Astrocyte of the spinal cord (primary cell): ENCODE measurements at places on chromosomes 4 and X.

- DNase-seq = no peak
Observed at GRCh38 chrX:40154853-40155588, 57.3 kb upstream of the BCOR start.

GRCh38 chr4:44806071-44806470 is 79.7 kb upstream of the GNPDA2 start:
- no peak for DNase-seq

GRCh38 chr4:106583567-106583966 is 215.0 kb upstream of the GIMD1 start:
- peak; percentile 95 for DNase-seq

GRCh38 chr4:139633661-139634060 is 32.0 kb upstream of the MGST2 start:
- DNase-seq = no peak

DNA sequence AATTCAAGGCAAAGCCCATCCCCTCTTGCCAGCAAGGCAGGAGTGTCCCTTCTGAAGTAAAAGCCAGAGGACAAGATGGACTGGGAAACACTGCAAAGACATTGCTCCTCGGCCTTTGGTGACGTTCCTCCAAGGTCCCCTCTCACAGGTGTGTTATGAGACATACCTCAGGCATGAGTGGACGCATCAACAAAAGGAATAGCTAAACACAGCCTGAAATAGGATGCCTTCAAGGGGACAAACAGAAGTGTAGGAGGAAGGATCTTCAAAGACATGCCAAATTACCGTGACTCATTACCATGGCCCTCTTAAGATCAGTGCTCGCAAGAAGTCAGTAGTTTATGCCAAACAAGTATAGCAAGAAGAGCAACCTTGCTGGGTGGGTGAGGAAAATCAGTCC is 6.0 kb upstream of the IDS start:
- no peak for DNase-seq

- peak; percentile 62 for DNase-seq
Observed at GRCh38 chrX:74242050-74242449, 61.9 kb upstream of the ZCCHC13 start.

- DNase-seq = no peak
Observed at GRCh38 chrX:137545711-137546651, 19.9 kb upstream of the ZIC3 start.

- no peak for DNase-seq
Observed at GRCh38 chr4:160386846-160387245, 1284.0 kb downstream of the RAPGEF2 start.

DNA sequence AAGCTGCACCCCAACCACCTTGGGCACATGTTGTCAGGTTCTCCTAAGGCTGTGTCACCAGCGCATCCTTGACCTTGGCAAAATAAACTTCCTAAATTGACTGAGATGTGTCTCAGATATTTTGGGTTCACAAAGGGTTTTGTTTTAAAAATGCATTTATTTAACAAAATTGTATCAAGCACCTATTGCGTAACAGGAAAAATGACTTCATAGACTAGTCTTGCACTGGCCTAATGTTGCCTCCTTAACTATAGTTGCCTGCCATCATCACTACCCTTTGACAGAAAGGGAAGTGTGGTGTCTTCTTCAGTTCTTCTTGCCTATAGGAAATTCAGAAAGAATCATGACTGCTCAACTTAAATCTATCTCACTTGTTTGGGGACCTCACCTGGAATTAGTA is 374.2 kb downstream of the SH2D1A start:
- no peak for DNase-seq

DNA sequence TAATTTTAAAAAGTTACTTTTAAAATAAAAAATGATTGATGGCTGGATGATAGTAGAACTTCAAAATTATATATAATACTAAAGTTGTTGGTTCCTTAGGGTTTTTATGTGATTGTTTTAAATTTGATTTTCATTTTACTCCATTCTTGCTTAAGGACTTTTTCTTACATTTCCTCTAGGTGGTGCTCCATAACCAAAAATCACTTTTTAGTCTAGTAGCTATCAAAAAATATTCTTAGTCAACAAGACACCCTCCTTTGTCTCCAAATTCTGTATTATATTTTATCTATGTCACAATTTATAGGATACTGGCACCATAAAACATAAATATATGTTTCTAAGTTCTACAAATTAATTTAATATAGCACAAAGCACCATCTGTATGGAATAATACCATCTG is 67.2 kb upstream of the BRWD3 start:
- DNase-seq = peak; percentile 43

DNA sequence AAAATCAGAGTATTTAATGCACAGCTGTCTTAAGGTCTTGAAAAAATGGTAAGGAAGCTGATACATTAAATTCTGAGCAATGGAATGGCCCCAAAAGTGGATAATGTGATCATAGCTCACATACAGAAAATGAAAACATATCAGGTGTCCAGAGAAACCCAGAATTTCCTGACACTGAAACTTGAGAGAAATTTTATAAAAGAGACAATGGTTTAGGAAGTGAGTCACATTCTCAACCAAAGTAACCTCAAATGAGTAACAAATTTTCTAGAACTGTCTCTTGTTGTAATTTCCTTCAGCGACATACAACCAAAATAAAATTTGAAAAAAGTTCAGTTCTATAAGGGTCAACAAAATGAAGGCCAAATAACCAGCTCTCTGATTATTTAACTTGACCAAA is 37.4 kb upstream of the PACRGL start:
- peak; percentile 69 for DNase-seq

DNA sequence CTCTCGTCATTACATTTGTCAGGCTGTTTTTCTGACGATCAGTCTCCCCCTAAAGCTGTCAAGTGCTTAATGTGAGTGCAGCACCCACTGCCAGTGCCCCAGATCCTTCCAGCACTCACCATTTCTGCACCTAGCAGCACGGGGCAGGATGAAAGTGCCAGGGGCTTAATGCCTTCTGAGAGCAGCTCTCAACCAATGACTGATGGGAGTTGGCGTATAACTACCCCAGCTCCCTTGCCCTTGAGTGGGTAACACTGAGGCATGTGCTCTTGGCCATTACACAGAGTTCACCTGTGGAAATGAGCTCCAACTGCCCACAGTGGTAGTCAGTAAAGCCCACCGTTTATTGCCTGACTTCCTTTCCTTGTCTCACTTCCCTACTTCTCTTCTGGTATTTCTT is 226.2 kb upstream of the BCOR start:
- DNase-seq = no peak

GRCh38 chr4:181820553-181820952 is 422.6 kb upstream of the TENM3 start:
- no peak for DNase-seq

DNA sequence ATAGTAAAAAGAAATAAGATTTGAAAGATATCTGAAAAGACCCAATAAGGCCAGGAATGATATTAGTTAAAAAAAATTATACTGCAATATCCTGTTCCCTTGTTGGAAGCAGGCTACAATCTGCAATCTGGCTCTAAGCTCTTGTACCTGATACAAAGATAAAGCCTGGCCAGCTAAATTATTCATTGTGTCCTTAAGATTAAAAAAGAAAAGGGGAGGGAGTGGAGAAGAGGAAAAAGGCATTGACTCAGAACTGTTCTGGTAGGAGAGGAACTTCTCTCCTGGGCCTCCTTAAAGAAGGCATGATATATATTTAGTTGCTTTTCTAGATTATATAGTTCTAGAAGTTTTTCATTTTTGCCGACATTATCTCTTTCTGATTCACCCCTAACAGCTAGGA is 46.7 kb downstream of the IRF2 start:
- DNase-seq = no peak

- DNase-seq = peak; percentile 53
Observed at GRCh38 chr4:168335621-168336020, 17.1 kb upstream of the DDX60 start.

DNA sequence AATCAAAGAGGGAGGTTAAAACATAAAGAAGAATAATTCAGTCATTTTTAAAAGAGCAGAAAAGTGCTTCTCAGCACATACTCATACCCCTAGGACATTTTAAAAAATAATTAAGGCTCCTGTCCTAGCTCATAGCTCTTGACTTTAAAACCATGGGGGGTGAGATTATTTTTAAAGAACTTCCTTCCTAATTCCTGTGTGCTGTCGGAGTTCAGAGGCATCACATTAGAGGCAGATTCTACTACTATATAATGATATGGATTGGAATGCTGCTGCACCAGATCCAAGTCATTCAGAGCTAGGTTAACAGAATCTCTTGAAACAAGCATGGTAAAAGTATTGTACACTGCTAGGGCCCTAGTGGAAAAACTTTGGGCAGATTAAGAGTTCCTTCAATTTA is 456.5 kb upstream of the ADGRL3 start:
- DNase-seq = peak; percentile 21

DNA sequence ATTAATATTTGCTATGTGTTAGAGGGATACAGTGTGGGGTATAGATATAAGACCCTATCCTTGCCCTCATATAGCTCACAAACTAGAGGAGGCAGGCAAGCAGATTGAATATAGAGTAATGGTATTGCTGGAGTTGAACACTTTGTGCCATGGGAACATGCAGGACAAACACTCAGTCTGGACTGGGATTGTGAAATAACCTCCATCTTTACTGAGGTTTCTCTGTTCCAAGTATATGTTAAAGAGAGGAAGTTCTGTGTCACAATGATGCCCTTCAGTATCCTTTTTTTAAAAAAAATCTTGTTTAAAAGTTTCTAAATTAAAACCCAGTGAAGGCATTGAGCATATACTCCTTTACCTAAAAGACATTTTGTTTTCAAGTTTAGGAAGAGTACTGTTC is 8.7 kb downstream of the FABP2 start:
- no peak for DNase-seq

DNA sequence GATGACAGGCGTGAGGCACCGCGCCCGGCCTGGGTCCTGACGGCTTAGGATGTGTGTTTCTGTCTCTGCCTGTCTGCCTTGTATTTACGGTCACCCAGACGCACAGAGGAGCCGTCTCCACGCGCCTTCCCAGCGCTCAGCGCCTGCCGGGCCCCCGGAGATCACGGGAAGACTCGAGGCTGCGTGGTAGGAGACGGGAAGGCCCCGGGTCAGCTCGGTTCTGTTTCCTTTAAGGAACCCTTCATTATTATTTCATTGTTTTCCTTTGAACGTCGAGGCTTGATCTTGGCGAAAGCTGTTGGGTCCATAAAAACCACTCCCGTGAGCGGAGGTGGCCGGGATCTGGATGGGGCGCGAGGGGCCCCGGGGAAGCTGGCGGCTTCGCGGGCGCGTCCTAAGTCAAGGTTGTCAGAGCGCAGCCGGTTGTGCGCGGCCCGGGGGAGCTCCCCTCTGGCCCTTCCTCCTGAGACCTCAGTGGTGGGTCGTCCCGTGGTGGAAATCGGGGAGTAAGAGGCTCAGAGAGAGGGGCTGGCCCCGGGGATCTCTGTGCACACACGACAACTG is 1.3 kb downstream of the SHOX start:
- no peak for DNase-seq
